ENCODE measurements at places on chromosomes 12 and 14.

DNA sequence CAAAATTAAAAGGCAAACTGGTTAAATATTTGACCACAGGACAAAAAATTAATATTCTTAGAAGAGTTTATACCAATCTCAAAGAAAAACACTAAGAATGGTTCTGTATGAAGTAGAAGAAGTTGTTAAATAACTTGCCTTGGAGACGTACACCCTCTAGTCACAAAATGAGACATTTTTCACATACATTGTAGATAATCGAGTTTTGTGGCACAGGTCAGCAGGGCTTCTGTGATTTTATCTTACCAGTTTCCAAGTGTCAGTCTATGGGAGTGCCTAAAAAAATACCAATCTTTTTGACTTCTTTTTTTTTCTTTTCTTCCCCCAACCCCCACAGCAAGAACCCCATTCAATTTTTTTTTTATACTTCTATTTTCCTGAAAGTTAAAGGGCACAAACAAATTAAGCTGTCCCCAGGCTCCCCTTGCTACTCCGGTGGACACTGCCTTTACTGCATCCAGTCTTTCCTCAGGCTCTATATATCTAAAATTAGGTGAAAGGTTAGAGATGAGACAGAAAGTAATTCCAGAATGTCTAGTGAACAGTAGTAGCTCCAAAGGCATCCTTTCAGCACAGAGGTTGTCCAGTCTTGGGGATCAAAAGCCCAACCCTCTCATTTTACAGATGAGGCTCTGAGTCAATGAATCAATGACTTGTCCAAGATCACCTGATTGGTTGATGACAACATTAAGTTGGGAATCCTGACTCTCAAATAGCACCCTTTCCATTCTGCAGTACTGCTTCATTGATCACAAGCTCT is 6.2 kb downstream of the LIMA1 start:
- DNase-seq: no peak

DNA sequence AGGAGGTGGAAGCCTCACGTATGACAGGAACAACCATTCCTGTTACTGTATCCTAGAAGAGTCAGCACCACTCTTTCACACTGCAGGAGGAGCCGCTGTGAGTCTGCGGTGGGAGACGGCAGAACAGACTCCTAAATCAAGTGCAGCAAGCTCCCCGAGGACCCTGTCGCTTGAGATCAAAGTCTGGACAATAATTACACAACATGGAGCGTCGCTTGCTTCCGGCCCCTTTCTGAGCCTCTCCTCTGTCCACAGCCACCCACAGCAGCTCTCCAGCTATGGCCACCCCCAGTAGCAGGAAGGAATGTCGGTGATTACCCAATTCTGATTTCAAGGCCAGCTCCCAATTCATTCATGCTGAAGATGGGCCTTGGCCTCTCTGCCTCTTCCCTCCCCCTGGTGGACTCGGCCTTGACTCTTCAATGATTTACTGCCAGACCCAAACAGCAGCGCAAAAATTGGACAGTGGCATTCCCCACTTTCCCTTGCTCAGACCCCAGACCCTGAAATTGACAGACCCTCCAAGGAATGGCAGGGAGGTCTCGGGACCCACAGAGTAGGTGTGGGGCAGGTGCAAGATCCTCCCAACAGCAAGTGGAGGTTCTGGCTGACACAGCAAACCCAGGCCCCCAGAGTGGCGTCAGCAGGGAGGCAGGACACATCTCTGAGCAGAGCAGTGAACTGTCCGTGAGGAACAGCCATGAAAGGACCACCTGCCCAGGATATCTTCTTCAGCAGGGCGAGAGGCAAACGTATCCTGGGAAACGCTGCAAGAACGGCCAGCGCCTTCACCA is 272.7 kb upstream of the DIO3 start:
- no peak for DNase-seq

- DNase-seq: no peak
Measured at GRCh38 chr12:72285861-72286260, 13.7 kb downstream of the TRHDE start.

GRCh38 chr12:16369156-16369555 is 21.7 kb downstream of the MGST1 start:
- no peak for DNase-seq

DNA sequence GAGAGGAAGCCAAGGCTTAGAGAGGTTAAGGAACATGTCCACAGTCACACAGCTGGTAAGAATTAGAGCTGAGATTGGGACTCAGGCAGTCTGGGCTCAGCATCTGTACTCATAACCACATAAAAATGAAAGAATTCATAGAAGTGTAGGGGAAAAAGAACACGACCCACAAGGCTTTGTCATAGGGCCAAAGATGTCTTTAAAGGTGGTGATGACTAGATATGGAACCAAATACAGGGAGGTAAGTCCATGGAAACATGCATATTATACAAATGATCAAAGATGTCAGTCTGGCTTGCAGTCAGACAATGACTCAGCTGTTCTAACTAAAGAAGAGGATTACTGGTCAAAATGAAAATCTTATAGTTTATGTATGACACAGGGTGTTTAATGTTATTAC is 7.2 kb upstream of the SSPN start:
- no peak for DNase-seq

GRCh38 chr12:15181017-15181683 is 40.1 kb downstream of the RERG start:
- no peak for DNase-seq

- no peak for DNase-seq
Measured at GRCh38 chr12:789852-790563, 37.6 kb downstream of the WNK1 start.

DNA sequence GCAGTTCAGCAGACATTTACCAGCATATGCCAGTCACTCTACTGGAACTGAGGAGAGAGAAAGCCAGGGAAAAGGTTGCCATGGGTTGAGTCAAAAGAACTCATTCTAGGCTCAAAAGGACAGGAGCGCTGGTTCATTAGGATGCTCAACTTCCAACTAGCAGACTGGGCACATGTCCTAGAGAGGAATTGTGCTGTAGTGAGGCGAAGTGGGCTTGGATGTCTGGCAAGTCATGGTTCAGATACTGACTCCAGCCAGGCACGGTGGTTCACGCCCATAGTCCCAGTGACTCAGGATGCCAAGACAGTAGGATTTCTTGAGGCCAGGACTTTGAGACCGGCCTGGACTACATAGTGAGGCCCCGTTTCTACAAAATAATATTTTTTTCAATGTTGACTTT is 281.5 kb downstream of the CACNA1C start:
- no peak for DNase-seq

GRCh38 chr12:12508612-12509011 is 54.1 kb downstream of the DUSP16 start:
- no peak for DNase-seq

- no peak for DNase-seq
Measured at GRCh38 chr12:6084261-6084968, 40.1 kb downstream of the VWF start.

GRCh38 chr12:113949321-113950305 is 16.5 kb downstream of the RBM19 start:
- DNase-seq: no peak

GRCh38 chr14:40525314-40525713 is 1081.4 kb upstream of the LRFN5 start:
- DNase-seq: no peak

GRCh38 chr12:58105225-58106119 is 164.1 kb downstream of the ATP23 start:
- DNase-seq: no peak

DNA sequence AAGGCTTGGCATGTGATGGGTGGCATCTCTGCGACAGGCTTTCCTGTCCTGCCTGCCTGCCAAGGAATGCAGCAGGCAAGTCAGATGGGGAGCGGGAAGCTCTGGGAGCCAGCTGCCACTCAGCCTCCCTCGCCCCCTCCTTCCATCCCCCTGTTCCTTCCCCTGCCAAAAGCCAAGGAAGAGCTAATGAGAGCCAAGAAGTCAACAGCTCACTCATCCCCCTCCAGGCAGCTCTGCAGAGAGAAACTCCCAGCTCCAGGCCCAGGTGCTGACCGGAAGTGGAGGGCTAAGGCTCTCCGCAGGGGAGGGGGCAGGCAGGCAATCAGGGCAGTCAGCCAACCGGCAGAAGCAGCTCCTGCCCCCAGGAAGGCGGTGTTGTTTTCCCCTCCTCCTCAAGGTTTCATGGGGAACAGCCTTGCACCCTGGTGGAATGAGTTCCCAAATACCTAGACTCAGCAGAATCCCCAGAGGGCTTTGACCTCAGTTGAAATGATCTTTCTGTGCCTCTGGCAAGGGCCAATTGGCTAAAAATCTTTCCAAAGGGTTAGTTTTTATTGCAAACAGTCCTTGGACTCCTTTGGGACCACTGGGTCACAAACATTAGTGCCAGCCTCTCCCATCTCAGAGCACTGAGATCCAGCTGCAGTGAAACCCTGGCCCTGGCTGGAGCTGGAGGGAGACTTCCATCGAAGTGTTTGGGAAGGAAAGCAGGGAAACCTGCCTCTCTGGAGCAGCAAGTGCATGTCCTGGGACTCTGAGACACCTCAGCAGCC is 349.1 kb downstream of the DPF3 start:
- no peak for DNase-seq

- peak; percentile 62 for DNase-seq
Measured at GRCh38 chr12:120356567-120357030, 12.4 kb downstream of the MSI1 start.

DNA sequence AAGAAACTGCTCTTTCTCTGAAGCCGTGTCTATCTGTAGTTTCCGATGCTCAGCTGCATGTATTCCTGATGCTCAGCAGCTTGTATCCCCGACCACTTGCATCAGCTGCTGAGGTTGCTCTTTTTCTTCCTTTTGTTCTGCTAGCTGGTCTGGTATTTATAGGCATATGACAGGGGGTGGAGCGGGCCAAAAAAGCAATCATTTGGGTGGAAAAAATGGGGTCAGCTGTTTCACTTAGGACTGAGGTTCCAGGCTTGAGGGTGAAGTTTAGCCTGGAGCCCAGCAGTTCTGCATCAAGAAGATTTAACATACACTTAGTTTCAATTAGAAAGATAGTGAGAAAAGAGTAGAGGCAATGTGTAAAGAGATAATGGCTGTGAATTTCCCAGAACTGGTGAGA is 23.6 kb upstream of the AMN1 start:
- DNase-seq: no peak

DNA sequence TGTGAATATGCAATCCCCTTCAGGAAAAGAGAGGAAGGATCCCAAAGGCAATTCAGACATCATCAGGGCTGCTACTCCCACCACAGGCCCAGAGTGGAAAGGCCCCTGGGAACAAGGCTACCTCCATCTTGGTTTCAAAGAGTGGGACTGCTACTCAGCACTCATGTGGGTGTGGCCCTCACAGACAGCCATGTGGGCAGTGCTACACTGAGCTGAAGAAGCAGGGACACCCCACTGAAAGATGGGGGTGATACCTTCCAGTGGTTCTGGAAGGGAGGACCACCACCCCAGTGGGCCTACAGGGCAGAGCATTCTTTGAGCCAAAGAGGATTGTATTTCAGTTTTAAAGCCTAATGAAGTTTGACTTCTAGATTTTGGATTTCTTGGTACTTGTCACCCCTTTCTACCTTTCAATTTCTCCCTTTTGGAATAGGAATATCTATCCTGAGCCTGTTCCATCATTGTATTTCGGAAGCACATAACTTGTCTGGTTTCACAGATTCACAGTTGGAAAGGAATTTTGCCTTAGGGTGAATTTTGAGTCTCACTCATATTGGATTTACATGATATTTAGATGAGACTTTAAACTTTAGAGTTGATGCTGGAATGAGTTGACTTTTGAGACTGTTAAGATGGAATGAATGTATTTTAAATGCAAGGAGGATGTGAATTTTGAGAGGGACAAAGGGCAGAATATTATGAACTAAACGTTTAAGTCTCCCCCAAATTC is 16.5 kb upstream of the LTA4H start:
- DNase-seq: no peak

DNA sequence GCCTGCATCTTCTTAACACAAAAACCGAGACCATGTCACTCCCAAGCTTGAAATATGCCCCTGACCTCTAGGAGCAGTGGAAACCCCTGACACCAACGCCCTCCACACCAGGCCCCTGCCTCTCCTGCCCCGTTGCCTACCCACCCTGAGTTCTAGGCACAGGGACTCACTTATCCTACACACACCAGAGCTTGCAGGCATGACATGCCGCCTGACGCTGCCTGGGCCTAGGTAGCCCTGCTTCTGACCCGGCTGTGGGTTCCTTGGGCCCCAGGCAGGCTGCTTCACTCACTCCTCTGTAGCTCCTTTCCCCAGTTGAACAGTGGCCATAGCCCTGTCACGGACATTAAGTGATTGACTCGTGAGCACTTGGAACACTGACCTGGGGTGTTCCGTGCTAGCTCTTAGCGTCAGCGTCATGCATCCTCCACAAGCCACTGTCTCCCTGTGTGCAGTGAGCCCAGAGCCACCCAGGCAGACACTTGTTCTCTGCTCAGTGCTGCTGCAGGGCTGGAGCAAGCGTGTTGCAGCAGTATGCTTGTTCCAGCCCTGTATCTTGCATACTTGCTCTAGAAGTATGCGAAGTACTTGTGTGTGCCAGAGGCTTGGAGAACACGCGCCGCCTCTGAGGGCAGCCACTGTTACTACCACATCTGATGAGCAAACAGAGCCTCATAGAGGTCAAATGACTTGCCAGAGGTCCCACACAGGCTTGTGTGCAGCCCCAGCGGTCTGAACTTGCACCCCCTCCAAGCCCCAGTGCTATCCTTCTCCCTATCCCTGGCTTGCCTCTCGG is 15.6 kb downstream of the OTUB2 start:
- no peak for DNase-seq

DNA sequence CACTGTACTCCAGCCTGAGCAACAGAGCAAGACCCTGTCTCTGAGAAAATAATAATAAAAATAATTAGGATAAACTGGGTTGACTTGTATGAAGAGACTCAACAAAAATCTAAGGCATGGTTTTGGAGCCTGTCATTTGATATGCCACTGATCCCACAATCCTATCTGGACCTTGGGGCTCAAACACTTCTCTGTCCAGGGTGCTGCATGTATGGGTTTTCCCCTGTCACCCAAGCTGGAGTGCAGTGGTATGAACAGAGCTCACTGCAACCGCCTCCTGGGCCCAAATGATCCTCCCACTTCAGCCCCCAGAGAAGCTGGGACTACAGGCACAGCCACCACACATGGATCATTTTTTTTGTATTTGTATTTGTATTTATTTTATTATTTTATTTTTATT is 5.3 kb upstream of the VSIG10 start:
- DNase-seq: no peak

DNA sequence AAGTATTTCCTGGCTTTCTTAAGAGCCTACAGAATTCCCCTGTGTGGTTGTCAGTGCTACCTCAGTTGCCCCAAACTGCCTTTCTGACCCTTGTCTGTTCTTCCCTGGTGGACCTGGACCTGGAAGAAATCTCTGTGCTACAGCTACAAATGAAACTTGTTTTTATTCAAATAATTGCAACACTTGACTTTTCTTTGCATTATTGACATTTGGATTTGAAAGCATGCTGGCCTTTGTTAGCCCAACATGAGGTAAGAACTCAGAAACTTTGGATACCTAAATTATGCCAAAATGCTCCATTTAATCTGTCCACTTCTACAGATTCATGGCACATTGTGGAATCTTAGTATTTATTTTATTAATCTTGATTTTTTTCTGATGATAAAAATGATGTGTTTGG is 142.9 kb downstream of the SAMD4A start:
- DNase-seq: no peak

GRCh38 chr12:20368651-20369304 is 441 bp downstream of the PDE3A start:
- DNase-seq: no peak

- DNase-seq: no peak
Measured at GRCh38 chr14:74048281-74048680, 29.1 kb downstream of the BBOF1 start.

GRCh38 chr12:72271451-72272090 is 599 bp upstream of the TRHDE start:
- no peak for DNase-seq

GRCh38 chr12:67758521-67758920 is 110.0 kb downstream of the DYRK2 start:
- no peak for DNase-seq
